ENCODE measurements at places on chromosomes 13 and 19.

- peak; percentile 56 for DNase-seq
These were observed 10.6 kb downstream of the POU2F2 start for GRCh38 chr19:42121656-42122069.

DNA sequence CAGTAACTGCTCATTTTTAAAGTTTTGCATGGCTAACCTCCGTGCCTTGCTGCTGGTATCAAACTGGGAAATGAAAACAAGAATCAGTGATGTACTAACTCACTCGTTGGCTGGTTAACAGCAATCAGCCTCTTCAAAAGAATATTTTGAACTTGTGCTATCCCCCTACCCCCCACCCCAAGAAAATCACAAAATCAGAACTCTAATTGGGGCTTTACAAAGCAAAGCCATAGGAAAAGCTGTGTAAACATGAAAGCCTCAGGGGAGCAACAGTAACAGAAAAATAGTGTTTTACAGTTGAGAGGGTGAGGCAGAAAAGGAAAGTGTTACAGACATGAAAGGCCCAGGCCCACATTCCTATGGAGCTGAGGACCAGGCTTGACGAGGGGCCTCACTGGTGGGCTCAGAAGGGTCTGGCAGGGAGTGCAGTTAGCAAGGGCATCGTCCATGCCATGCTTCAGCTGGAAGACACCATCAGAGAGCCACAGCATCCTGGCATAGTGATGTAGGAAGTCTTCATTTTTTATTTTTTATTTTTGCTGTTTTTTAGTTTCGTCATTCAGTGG lies 217.6 kb downstream of the PCCA start:
- no peak for DNase-seq

GRCh38 chr13:90591927-90592268 lies 755.6 kb upstream of the MIR17HG start:
- no peak for DNase-seq

- DNase-seq: no peak
These were observed 384.6 kb downstream of the FGF14 start for GRCh38 chr13:102017248-102017647.

GRCh38 chr19:19361075-19361594 lies 40.5 kb downstream of the MAU2 start:
- DNase-seq: peak; percentile 35

DNA sequence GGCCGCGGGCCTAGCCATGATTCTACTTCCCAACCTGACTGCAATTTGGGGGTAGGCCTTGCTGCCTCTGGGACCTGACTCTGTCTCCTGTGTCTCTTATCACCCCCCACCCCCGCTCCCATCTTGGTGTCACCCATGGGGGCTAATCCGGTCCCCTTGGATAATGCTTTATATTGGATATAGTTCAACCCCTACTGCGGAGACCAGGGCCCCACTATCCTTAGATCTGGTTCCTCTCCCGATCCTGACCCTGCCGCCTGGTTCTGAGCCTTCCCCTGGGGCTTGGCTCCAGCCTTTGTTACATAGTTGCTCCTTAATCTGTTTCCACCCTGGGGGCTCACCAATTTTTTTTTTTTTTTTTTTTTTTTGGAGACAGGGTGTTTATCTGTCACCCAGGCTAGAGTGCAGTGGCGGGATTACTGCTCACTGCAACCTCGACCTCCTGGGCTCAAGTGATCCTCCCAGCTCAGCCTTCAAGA lies 1.3 kb downstream of the BLOC1S3 start:
- DNase-seq: no peak

DNA sequence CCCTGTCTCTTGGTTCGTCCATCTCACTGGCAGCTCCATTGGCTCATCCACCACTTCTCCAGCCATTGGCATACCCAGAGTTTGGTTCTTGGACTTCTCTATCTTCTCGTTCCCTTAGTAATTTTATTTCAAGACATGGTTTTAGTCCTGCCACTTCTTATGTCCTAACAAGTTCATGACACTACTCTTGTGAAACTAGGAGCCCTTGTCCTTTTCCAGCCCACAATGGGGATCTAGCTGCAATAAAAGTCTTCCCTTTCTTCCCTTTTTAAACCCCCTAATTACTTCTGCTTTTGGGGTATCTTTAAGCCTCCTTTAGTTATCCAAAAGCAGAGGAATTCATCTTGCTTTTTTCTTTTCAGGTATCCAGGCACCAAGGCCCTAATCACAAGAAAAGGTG lies 2.9 kb upstream of the RCBTB2 start:
- DNase-seq: no peak

DNA sequence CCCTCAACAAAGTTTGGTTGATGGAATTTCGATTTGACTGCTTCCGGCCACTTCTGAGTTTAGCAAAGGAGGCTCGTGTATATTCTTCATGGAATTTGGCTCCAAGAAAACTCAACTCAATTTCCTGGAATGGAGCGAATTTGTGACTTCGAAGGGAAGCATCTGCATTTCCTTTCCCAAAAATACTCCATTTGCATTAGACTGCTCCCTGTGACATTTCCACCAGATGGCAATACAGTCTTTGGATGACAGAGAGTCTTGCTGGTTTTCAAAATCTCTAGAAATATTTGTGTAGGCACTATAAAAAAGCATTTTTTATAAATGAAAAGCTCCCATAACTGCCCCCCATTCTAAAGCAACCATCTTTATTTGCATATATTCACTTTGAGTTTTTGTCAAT lies 4.1 kb downstream of the C1QTNF9 start:
- DNase-seq: no peak

GRCh38 chr19:47628078-47628771 lies 19.3 kb downstream of the BICRA start:
- DNase-seq: no peak

DNA sequence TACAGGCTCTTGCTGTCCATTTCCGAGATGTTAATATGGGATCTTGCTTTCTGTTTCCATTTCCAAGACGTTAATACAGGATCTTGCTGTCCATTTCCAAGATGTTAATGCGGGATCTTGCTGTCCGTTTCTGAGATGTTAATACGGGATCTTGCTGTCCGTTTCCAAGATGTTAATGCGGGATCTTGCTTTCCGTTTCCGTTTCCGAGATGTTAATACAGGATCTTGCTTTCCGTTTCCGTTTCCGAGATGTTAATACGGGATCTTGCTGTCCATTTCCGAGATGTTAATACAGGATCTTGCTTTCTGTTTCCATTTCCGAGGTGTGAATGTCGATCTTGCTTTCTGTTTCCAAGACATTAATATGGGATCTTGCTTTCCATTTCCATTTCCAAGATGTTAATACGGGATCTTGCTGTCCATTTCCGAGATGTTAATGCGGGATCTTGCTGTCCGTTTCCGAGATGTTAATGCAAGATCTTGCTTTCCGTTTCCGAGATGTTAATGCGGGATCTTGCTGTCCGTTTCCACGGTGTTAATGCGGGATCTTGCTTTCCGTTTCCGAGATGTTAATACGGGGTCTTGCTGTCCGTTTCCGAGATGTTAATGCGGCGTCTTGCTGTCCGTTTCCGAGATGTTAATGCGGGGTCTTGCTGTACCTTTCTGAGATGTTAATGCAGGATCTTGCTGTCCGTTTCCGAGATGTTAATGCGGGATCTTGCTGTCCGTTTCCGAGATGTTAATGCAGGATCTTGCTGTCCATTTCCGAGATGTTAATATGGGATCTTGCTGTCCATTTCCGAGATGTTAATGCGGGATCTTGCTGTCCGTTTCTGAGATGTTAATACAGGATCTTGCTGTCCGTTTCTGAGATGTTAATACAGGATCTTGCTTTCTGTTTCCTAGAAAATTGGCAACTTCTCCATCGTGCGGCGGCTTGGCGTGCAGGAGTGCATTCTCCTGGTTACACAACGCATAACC lies 38.3 kb downstream of the PEX11G start:
- DNase-seq: no peak

GRCh38 chr13:77431449-77431848 lies 104.1 kb upstream of the SCEL start:
- DNase-seq: no peak

GRCh38 chr13:69721631-69722030 lies 386.0 kb upstream of the ATXN8OS start:
- no peak for DNase-seq

DNA sequence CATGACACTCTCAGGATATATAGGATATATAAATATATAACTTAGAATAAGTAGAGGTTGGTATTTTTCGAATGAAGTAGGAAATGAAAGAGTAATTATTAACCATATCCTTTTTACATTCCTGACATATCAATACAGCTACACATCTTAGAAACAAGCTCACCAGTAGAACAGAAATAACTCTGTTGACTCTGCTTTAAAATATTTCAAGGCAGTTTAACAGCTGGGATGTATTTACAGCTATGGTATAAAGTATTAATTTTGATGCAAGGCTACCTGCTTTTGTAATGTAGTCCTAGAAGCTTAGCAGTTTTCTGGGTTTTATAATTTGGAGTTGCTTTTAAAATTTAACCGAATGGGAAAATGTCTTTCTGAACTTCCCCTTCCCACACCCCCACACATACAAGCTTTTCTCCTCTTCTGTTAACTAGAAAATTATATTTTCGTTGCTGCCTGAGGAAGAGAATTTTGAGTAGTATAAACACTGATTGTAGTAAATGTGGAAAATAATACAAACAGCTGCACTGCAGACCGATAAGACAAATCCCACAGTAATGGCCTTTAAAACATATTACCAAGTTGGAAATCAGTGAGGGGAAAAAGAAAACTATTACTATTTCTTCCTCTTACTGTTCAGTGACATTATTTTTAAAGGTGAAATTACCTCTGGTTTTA lies 147.7 kb downstream of the GGACT start:
- no peak for DNase-seq

DNA sequence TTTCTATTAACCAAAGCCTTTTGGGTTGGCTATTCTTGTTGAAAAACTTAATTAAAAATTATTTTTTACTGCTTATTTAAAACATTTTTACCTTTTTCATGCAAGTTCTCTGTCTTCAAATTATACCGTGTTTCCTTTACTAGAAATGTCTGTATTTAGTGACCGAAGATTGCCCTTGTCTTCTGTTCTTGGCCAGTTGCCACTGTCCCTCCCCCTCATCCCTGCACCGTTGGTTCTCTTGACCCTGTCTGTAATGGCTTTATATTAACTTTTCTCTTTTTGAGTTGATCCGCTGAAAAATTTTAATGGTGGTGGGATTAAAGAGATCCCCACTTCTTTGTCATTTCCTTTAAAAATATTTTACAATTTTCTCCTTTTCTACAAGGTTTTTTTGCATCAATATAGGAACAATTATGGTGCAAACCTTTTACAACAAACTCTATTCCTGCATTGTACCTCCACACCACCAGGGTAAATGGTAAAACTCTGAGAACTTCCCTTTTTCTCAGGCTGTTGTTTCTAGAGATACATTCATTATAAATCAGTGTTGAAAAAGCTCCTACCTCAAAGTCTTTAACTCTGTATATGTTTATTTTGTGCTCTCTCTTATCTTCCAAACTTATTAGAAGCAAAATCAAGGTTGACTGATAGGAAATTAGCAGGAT lies 12.9 kb upstream of the RNF113B start:
- no peak for DNase-seq

- DNase-seq: no peak
These were observed 39.1 kb downstream of the FAM216B start for GRCh38 chr13:42820451-42820850.

DNA sequence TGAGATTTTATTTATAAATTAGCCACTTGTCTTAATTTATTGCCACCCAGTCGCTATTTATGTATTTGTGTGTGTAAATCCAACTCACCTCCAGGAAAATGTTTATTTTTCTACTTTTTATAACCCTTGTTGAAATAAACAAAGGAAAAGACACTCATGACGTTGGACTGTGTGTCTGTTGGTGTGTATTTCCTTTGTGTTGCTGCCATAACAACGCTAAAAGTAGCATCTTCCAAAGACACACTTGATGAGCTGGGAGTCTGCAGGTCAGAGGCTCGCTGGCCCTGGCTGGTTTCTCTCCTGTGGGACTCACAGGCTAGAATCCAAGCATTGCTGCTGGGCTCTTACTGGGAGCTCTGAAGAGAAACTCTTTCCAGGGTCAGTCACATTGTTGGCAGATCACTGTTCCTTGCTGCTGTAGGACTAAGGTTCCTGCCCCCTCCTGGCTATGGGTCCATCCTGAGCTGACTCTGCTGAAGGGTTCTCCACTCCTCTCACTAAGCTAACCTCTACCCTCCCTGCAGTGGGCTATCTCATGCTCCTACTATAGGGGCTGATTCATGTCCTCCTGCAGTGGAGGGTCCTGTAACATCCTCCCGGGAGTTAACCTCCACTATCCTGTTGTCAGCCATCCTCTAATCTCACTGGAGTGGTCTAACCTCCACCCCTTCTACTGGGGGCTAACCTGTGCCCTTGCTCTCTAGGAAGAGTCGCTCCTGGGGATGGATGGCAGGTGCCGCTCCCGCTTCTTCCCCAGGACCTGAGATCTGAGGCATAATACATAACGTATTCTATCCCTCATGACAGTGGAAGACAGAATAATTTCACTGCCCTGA lies 2.1 kb downstream of the IFNL2 start:
- no peak for DNase-seq

DNA sequence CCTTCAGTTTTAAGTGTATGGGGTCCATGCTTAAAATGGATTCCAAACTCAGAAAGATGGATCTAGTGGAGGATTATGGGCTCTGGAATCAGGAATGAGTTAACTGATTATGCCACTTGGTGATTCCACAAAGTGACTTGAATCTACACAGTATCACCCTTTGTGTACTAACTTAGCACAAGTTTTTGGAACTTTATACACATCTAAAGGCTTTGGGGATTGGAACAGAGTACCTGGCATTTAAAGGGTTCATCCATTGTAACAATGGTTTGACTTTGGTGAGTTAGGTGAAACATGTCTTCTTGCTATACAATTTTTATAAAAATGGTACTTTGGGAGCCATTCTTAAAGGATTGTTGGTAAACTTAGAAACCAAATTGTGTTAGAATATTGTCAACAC lies 1.1 kb downstream of the RPL21 start:
- no peak for DNase-seq

DNA sequence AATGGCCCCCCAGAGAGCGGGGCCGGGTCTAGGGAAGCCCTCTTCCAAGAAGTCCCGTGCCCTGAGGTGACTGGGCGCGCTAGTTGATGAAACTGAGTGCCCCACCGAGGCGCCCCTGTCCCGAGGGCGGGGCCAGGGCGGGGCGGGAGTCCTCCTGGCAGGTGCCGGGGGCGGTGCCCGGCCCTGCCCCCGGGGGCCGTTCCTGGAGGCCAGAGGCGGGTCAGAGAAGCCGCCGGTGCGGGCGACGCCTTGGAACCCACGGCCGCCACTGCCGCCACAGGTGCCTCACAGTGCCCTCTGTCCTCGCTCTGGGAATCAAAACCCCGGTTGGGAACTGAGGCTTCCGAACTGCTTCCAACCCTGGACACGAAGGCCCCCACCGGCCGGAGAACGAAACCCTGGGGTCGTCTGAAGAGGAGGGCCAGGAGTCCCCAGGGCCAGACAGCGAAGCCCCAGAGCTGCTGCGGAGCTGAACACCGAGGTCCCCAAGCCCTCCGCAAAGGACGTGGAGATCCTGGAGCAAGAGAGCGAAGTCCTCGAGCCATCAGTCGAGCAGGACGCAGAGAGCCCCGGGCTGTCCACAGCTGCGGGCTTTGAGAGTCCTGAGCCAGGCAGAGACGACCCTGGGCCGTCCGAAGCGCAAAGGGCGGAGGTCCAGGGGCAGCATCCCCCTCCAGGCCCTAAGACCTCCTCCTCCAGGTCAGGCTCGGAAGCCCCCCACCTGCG lies at the start of gene MISP3:
Gene MISP3, plus strand, starts transcription at position 252 of the 726 bp plus-strand sequence. CDS start 524 bp downstream, outside the sequence.
- no peak for DNase-seq

- no peak for DNase-seq
These were observed 8.0 kb downstream of the EFNB2 start for GRCh38 chr13:106527445-106527801.
